ENCODE measurements at places on chromosomes 3 and 15.

GRCh38 chr3:48695393-48695753 is 9.7 kb upstream of the NCKIPSD start:
- no peak overlapping the region for H3K27ac ChIP-seq
- no peak overlapping the region for H3K4me3 ChIP-seq
- H3K36me3 ChIP-seq = peaks cover 70% of the 10 kb centered on the region
- no peak for DNase-seq
- no peaks in the 10 kb centered on the region for H3K27me3 ChIP-seq

- H3K36me3 ChIP-seq = no peaks in the 10 kb centered on the region
- no peak overlapping the region for H3K4me3 ChIP-seq
- no peak for DNase-seq
- H3K27me3 ChIP-seq = no peaks in the 10 kb centered on the region
Measured at GRCh38 chr15:59764775-59765174, 75.7 kb upstream of the BNIP2 start.

- no peaks in the 10 kb centered on the region for H3K27me3 ChIP-seq
- DNase-seq = no peak
- H3K36me3 ChIP-seq = peaks cover 16% of the 10 kb centered on the region
- no peak overlapping the region for H3K4me3 ChIP-seq
- peaks cover 23% of the 10 kb centered on the region for H3K4me1 ChIP-seq
Measured at GRCh38 chr3:128767094-128767750, 41.2 kb downstream of the RAB7A start.

DNA sequence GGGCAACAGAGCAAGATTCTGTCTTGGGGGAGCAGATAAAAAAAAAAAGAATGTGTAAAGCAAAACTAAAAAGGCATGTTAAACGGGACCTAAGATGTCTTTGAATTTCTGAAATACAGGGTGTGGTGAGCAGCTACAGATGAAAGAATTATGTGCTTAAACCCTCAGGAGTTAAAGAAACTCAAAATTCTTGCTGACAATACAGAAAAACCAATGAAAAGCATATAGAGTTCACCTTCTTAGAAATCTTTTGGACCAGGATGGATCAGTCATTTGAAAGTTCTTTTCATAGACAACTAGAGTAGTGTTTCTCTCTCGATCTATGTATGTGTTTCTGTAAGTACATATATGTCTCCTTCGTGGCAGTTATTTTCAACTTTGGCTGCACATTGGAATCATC is 31.4 kb downstream of the TUBGCP4 start:
- no peak overlapping the region for H3K4me3 ChIP-seq
- DNase-seq = no peak
- no peaks in the 10 kb centered on the region for H3K4me1 ChIP-seq
- no peak overlapping the region for H3K27ac ChIP-seq

DNA sequence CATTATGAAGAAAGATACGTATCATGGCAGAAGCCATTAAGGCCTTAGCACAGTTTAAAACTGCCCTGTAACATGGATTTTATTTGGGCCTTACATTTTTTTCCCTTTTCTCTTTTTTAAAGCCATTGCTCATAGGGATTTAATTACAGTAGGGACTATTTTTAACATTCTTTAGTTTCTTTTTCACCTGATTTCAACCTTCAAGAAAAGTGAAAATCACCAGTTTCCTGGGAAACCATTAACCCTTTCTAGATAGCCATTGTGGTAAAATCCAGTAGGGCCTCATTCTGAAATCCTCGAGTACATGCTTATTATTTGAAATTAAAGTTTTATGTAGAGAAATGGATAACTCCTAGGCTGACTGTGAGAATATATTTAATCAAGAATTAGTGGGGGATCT is 3.1 kb downstream of the SPRED1 start:
- no peak overlapping the region for H3K27ac ChIP-seq
- no peak for DNase-seq
- no peak overlapping the region for H3K4me3 ChIP-seq
- no peaks in the 10 kb centered on the region for H3K36me3 ChIP-seq

GRCh38 chr15:48001393-48002039 is 119.3 kb upstream of the SLC24A5 start:
- no peaks in the 10 kb centered on the region for H3K4me1 ChIP-seq
- no peak overlapping the region for H3K4me3 ChIP-seq

DNA sequence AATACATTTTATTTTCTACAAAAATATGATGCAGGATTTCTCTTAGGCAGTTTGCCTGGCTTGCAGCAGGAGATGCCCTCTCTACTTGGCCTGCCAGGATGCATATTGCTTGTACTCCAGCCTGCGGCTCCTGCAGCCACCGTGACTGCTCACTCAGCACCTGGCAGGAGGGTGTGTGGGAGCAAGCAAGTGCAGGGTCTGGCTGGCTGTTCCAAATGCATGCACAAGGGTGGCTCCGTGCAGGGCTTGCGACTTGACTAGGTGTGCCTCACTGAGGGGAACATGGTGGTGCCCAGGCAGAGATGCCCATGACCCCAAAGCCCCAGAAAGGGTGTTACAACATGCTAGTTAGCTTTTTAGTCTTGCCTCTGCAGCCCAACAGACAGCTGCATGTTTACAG is 1240.2 kb upstream of the ALCAM start:
- no peak overlapping the region for H3K4me3 ChIP-seq
- H3K4me1 ChIP-seq = no peaks in the 10 kb centered on the region
- H3K27ac ChIP-seq = no peak overlapping the region

- H3K27me3 ChIP-seq = no peaks in the 10 kb centered on the region
- H3K4me3 ChIP-seq = no peak overlapping the region
- H3K4me1 ChIP-seq = no peaks in the 10 kb centered on the region
- no peak overlapping the region for H3K27ac ChIP-seq
- DNase-seq = no peak
Measured at GRCh38 chr3:159904455-159904854, 84.2 kb upstream of the IL12A start.

DNA sequence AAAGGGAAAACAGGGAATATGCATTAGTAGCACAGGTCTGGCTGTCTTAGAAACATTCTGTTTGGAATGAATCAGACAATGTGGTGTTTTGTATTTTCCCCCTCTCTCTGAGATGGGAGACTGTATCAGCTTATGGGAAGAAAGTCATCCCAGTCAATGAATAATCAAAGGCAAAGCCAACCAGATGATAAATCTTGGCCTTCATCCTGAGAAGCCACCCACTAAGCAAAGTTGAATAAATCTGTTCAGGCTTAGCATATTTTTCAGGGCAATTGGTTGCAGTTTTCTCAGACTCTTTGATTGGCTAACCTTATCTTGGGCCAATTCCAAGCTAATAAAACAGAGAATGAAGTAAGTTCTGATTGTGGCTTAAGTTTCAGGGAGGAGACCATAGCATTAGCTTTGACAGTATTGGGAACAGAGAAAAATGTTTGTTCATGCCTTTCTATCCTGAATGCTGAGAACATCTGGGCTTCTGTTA is 63.6 kb upstream of the ARL8B start:
- H3K4me3 ChIP-seq = no peak overlapping the region
- H3K36me3 ChIP-seq = no peaks in the 10 kb centered on the region
- H3K4me1 ChIP-seq = no peaks in the 10 kb centered on the region
- DNase-seq = no peak
